ENCODE measurements at places on chromosomes 5 and 9. TPM values are rescaled to one million over a fixed set of nuclear protein-coding genes. Genes with fewer than 3 reads are reported as not detected.
A peak's percentile ranks its signal among the peaks of the same experiment; 100 is the strongest.

- DNase-seq: no peak
Measured at GRCh38 chr9:70472268-70473249, 58.1 kb upstream of the KLF9 start.

- no peak for DNase-seq
Measured at GRCh38 chr5:92519811-92520632, 1061.0 kb downstream of the NR2F1-AS1 start.

- DNase-seq: no peak
Measured at GRCh38 chr5:138911441-138911840, 36.3 kb upstream of the LRRTM2 start.

- DNase-seq: no peak
Measured at GRCh38 chr5:158224253-158224652, 365.3 kb upstream of the CLINT1 start.

The SPAG8 gene
- polyA plus RNA-seq: 8.6 TPM

The TLX3 gene
- not detected for polyA plus RNA-seq

- DNase-seq: no peak
Measured at GRCh38 chr9:74333384-74334032, 163.6 kb upstream of the RORB start.

The GPR150 gene
- 0.06 TPM for polyA plus RNA-seq

The PLAC8L1 gene
- polyA plus RNA-seq: 1.1 TPM

DNA sequence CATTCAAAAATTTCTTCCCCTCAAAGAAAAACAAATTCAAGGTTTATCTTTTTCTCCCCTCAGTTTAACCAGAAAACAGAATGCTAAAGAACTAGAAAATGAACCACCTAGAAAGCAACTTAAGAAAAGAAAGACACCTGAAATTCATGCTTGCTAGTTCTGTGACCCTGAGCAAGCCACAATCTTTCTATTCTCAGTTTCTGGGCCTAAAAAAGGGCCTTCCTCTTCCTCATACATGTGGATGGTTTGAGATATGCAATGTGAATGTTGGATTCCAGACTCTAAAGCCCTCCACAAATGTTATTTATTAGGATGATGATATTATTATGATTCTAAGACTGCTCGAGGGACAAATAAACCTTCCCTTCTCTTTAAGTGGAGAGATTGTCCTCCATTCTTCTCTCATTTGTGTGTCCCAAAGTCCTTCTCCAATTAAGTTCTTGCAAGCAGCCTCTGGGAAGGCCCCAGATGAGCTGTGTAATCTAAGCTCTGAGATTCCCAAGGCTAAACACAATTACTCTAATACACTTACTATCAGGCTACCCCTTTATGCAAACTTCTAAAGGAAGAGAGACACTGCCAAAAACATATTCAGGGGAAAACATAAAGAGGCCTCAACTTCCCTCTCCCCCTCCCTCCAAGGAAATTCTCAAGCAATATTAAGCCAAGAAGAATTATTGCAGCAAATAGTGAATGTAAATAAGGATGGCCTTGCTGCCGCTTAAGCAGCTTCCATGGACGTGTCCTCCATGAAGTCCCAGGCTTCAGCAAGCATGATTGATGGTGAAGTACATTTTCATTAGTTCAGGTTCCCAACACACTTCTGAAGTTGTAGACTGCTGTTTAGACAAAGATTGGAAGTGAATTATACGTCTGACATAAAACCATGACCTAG is 80.2 kb downstream of the PRKACG start:
- no peak for DNase-seq

The EIF4E1B gene
- not detected for polyA plus RNA-seq

GRCh38 chr9:107106416-107106815 is 176.7 kb upstream of the RAD23B start:
- no peak for DNase-seq

The DOCK2 gene
- 2.6 TPM for polyA plus RNA-seq

- no peak for DNase-seq
Measured at GRCh38 chr5:107385708-107386107, 285.0 kb downstream of the EFNA5 start.

- peak; percentile 8 for DNase-seq
Measured at GRCh38 chr5:103258957-103259704, 568 bp downstream of the MACIR start.

DNA sequence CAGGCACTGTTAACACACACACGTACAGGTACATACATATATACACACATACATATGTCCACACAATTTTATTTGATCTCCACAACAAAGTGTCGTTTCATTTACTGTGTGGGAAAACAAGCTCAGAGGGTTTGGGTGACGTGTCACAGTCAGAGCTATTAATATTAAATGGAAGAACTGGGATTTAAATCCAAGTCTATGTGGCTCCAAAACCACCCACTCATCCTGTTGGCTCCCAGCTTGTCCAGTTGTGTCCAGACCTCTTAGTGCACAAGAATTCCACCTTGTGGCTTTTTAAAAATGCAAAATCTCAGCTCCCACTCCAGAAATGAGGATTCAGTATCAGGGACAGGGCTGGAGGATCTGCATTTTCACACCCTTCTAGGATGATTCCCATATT is 52.3 kb upstream of the PTPDC1 start:
- DNase-seq: no peak

DNA sequence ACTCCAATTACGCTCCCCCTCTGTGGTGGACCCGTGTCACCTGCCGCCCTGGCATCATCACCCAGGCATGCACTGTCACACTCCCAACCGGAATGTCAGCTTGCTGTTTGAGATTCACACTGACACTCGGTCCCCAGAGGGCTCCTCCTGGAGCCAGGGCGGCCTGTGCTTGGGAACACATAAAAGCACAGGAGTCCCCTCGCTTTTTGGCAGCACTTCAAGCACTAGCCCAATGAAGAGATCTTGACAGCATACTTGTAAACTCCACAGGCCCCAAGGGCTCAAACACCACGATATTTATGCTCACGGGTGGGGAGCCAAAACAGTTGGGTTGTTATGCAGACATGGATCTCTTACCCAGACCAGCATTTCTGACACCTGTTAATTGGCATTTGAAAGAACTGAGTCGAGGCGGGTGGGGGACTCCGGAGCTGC is 90.8 kb upstream of the EGFLAM start:
- DNase-seq: no peak

The PCDHB8 gene
- 3.7 TPM for polyA plus RNA-seq

DNA sequence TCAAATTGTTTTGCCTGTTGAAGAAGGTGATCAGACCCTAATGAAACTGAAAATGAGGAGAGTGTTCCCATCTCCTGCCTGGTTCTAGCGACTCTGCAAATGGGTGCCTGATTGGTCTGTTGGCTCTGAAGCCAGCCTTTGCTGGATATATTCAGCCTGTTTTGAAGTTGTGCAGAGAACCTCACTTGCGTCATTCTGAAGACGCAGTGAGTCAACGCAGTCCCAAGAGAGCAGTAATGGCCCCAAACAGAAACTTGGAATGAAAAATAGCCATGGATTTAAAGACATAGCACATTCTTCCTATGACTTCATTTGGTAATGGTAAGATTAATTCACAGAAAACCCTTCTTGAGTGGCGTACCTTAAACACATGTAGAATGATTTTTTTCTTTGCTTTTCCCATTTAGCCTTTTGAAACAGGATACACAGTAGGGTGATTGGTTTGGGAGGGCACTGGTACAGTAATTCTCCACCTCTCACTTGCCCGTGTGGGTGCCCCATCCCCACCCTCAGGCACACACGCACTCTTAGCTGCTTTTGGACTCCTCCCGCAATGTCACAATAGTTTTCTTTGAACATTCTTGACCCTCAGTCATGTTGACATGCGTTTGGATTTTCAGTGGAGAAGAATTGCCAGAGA is 54.1 kb upstream of the ABL1 start:
- DNase-seq: peak; percentile 47

DNA sequence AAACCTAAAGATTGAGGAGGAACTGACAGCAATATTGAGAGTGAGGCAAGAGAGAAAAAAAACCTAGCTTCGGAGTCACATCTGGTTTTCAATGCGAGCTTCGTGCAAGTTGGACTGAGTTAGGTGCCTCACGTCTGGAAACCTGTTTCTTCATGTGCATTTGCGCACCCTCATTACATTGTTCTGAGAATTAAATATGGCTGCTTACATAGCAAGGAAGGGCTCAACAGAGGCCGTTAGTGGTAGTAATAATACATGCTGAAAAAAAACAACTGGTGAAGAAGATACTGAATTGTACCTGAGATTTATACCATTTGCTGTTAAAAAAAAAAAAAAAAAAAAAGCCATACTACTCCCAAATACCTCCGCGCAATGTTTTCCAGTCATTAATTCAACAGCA is 18.6 kb downstream of the DNAJA1 start:
- no peak for DNase-seq

DNA sequence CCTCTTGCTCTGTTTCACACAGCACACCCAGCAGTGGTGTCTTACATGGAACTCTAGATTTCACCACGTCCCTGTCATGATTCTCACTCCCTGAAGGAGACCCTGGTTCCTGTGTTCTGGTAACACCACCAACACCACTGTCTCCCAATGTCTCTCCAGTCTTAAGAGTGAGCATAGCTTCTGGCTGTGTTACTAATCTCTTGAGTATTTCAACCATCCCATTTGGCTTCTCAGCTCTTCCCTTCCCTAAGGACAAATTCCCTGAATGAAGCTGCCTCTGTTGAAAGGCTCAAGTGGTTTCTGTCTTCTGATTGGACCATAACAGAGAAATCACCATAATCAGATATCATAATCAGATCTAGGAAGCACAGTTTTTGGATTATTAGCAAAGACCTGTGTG is 311.8 kb downstream of the DNAH5 start:
- no peak for DNase-seq

DNA sequence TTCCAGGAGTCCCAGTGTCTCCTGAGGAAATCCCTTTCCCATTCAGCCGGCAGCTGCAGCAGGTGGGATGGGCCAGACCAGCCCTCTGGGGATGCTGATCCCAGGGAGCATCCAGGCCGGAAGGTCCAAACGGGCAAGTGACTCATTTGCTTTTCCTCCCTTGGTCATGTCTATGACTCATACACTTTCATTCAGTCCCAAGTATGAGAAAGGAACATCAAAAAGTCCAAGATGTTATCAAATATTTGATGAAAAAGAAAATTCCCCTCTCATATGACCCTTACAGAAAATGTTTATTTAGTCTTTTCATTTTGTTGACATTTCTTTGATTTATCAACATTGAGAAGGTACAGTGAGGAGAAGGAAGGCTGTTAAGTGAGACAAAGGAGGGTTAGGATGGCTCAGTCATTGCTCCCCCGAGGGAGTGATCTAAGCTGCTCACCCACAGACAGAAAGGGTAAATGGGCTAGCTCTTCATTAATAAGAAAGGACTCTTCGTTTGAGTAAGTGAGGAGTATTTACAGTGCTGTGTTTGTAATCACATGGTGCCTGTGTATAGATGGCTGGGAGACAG is 117.6 kb upstream of the ANKRD55 start:
- no peak for DNase-seq

The FREM1 gene
- polyA plus RNA-seq: 240 TPM

The AHRR gene
- 2.4 TPM for polyA plus RNA-seq

The IFNK gene
- polyA plus RNA-seq: not detected

GRCh38 chr9:136599811-136600660 is 54.2 kb upstream of the NOTCH1 start:
- DNase-seq: no peak

- peak; percentile 83 for DNase-seq
Measured at GRCh38 chr9:116447934-116448333, 239.2 kb upstream of the TRIM32 start.

DNA sequence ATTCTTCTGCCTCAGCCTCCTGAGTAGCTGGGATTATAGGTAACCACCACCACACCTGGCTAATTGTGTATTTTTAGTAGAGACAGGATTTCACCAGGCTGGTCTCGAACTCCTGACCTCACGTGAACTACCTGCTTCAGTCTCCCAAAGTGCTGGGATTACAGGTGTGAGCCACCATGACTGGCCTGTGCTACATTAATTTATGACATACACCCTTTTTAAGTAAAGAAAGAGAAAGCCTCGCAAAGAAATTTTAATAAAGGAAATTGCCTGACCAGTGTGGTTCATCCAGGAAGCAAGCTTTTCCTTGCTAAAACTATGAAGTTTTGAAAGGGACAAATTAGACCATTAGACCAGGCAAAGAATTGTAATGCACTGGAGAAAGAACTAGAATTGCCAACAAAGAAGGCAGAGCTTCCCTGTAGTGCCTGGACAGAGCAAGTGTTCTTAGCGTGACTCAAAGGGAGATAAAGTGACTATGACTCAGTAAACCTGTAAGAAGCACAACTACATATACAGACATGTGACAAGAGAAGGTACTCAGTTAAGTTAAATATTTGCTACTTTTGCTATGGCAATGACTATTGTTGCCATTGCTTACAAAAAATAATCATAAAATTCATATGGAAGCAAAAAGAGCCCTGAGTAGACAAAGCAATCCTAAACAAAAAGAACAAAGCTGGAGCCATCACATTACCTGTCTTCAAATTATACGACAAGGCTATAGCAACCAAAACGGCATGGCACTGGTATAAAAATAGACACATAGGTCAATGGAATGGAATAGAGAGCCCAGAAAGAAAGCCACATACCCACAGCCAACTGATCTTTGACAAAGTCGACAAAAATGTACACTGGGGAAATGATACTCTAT is 54.6 kb downstream of the FYB1 start:
- no peak for DNase-seq

- no peak for DNase-seq
Measured at GRCh38 chr5:93117751-93118531, 463.1 kb downstream of the NR2F1-AS1 start.

- no peak for DNase-seq
Measured at GRCh38 chr9:89825669-89826068, 220.9 kb downstream of the GADD45G start.

DNA sequence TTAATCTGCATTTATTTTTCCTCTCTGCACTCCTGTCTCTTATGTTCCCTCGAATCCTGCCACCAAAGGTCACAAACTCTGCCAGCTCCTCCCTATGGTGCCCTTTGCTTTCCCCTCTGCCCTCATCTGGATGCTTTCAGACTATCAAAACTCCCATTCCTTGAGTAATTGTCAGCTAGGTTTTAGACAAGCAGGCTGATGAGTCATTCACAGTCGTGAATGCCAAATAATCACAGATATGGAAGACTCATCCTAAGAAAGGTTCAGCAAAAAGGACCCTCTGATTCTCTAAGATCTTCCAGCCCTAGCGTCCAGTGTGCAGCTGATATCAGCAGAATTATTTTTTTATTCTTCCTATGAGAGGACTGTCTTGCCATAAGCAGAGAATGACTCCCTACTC is 104.5 kb upstream of the NUDT12 start:
- no peak for DNase-seq

The RNF183 gene
- 10.7 TPM for polyA plus RNA-seq

GRCh38 chr5:71806711-71807110 is 87.6 kb downstream of the CARTPT start:
- DNase-seq: no peak

DNA sequence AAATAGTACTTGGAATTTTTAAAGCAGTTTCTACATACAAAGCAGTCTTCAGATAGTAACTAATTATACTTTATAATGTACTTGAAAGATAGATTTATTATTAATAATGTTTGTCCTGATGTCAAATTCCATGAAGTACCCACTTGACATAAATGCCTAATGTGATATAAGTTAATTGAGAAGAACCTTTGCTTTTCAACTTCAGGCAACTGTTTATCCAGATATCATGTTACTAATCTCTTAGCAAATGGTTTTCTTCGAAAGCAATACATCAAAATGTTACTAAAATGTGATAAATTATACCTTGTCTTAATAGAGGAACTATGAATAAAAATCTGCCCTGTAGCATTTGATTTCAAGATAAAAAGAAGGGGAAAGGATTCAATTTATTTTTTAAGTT is 146.8 kb upstream of the FBXL17 start:
- no peak for DNase-seq

All from renal cortex interstitium (tissue), 15 donors.